ENCODE measurements at places on chromosomes 12 and 14.

GRCh38 chr12:104662908-104663307 is 206.2 kb downstream of the CHST11 start:
- H3K36me3 ChIP-seq: no peaks in the 10 kb centered on the region
- no peak overlapping the region for H3K27ac ChIP-seq
- no peaks in the 10 kb centered on the region for H3K27me3 ChIP-seq
- H3K4me1 ChIP-seq: no peaks in the 10 kb centered on the region
- no peak for DNase-seq

- H3K27ac ChIP-seq: no peak overlapping the region
- DNase-seq: no peak
- no peaks in the 10 kb centered on the region for H3K27me3 ChIP-seq
- no peaks in the 10 kb centered on the region for H3K36me3 ChIP-seq
Observed at GRCh38 chr12:19744705-19745218, 305.5 kb downstream of the AEBP2 start.

DNA sequence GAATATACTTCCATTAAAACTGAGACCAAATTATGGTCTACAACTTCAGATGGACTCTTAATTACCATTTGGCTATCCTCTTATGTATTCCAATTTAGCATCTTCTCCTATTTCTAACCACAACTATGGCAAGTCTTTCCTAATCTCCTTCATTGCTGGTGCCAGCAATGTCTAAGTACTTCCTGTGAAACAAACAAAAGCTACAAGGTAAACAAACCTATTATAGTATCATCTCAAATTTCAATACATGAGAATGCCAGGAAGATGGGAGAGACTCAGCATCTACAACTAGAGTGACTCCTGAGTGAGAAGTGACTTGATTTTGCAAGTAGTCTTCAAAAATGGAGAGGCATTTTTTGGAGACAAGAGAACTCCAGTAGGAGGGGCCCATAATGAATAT is 202.9 kb upstream of the ATXN7L3B start:
- no peaks in the 10 kb centered on the region for H3K27me3 ChIP-seq
- H3K4me1 ChIP-seq: peaks cover 16% of the 10 kb centered on the region
- no peak for DNase-seq
- no peak overlapping the region for H3K27ac ChIP-seq
- no peaks in the 10 kb centered on the region for H3K36me3 ChIP-seq
- H3K4me3 ChIP-seq: no peak overlapping the region

DNA sequence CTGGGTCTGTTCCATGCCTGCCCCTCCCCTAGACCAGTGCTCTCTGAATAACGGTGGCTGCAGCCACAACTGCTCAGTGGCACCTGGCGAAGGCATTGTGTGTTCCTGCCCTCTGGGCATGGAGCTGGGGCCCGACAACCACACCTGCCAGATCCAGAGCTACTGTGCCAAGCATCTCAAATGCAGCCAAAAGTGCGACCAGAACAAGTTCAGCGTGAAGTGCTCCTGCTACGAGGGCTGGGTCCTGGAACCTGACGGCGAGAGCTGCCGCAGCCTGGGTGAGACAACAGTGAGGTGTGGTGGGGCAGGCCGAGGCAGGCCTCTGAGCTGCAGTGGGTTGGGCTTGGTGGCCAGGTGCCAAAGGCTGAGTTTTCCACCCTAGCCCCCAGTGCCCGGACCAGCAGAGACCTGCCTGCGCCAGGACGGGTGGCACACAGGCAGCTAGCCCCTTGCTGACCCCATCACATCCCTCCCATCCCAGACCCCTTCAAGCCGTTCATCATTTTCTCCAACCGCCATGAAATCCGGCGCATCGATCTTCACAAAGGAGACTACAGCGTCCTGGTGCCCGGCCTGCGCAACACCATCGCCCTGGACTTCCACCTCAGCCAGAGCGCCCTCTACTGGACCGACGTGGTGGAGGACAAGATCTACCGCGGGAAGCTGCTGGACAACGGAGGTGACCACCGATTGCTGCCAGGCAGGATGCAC is 28.2 kb upstream of the LRP1-AS start:
- H3K27me3 ChIP-seq: no peaks in the 10 kb centered on the region
- H3K36me3 ChIP-seq: peaks cover 8% of the 10 kb centered on the region
- H3K27ac ChIP-seq: peak overlapping the region; percentile 48
- peaks cover 27% of the 10 kb centered on the region for H3K4me1 ChIP-seq

DNA sequence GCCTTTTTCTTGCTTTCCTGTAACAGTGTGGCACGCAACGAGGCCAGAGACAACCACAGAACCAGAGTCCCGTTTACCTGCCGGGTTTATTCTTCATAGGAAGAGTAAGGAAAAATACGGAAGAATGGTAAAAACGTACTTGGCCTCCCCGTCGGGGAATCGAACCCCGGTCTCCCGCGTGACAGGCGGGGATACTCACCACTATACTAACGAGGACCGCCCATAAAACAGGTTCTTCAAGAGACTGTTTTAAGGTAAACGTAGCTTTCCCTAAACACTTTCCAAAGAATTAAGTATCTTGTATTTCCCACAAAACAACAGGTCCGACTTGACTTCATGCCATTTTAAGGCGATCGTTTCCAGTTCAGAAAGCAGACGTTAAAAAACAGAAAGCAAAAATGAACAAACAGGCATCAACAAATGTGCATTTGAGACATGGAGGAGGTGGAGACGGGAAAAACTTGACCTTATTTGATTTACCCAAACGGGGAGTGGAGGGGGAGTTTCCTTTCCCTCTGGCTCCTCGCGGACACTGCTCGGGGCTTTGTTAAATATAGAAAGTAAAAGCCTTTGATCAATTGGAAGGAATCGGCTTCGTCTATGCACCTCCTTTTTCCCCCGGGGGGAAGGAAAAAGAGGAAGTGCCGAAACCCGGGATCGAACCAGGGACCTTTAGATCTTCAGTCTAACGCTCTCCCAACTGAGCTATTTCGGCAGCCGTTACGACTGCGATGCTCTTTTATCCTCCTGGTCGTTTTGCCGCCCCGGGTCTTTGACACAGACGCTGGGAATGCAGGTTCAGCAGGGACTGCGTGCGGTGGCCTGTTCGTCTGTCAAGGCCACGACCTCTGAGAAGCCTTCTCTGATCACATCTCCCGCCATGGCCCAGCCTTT is 13.0 kb upstream of the UBC start:
- H3K4me1 ChIP-seq: peaks cover 23% of the 10 kb centered on the region
- H3K27me3 ChIP-seq: no peaks in the 10 kb centered on the region
- DNase-seq: peak; percentile 91
- no peaks in the 10 kb centered on the region for H3K36me3 ChIP-seq

GRCh38 chr14:100051543-100051942 is 13.7 kb upstream of the EVL start:
- no peaks in the 10 kb centered on the region for H3K27me3 ChIP-seq
- no peak overlapping the region for H3K4me3 ChIP-seq
- H3K36me3 ChIP-seq: no peaks in the 10 kb centered on the region
- H3K4me1 ChIP-seq: peaks cover 3% of the 10 kb centered on the region

DNA sequence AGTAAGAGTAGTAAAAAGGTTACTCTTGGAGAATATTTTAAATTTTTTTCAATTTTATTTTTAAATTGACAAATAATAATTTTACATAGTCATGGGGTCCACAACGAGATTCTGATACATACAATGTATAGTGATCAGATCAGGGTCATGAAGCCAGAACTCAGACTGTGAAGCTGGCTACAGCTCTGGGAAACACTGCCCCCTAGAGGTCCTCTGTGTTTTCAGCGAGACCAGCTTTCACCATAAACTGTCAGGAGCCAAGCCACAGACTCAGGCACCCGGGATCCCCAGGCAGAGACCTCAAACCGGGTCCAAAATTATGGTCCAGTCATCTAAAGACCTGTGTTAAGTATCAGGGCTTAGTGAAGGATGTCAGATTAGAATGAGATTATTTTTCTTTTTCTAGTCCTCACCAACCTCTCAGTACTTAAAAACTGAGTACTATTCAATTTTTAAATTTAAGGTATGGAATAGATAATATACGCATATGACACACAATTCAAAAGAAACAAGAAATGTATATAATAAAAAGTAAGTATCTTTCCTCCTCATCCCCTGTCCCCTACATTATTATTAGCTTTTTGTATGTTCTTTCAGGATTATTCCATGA is 397.1 kb downstream of the MDGA2 start:
- no peaks in the 10 kb centered on the region for H3K36me3 ChIP-seq
- DNase-seq: no peak
- H3K4me1 ChIP-seq: peaks cover 8% of the 10 kb centered on the region
- peaks cover 4% of the 10 kb centered on the region for H3K27me3 ChIP-seq
- H3K27ac ChIP-seq: no peak overlapping the region
- no peak overlapping the region for H3K4me3 ChIP-seq

- H3K36me3 ChIP-seq: no peaks in the 10 kb centered on the region
- H3K27ac ChIP-seq: no peak overlapping the region
- no peak for DNase-seq
- no peaks in the 10 kb centered on the region for H3K4me1 ChIP-seq
Observed at GRCh38 chr12:131803961-131804521, 24.2 kb upstream of the MMP17 start.

DNA sequence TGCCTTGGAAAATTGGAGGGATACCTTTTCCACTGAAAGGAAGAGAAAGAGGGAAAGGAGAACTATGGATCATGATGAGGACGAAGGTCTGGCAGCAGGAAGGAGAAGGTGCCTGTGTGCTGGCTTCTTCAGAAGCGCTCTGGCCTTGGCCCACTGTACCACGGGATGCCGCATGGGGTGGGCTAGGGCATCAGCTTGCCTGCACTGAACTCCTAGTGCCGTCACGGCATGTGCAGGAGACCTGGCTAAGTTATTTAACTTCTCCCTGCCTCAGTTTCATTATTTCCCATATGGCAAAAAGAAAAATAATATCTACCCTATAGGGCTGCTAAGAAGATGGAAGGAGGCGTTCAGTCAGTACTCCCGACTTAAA is 28.1 kb downstream of the FBXO21 start:
- no peaks in the 10 kb centered on the region for H3K27me3 ChIP-seq
- DNase-seq: no peak
- H3K36me3 ChIP-seq: peaks cover 58% of the 10 kb centered on the region
- H3K4me3 ChIP-seq: no peak overlapping the region
- no peak overlapping the region for H3K27ac ChIP-seq
- H3K4me1 ChIP-seq: no peaks in the 10 kb centered on the region

GRCh38 chr14:50773632-50774541 is 57.1 kb downstream of the NIN start:
- peak overlapping the region; percentile 60 for H3K27ac ChIP-seq
- H3K4me1 ChIP-seq: peaks cover 21% of the 10 kb centered on the region
- no peak for DNase-seq
- H3K36me3 ChIP-seq: peaks cover 38% of the 10 kb centered on the region

- peak overlapping the region; percentile 95 for H3K4me3 ChIP-seq
- peak overlapping the region; percentile 79 for H3K27ac ChIP-seq
- H3K36me3 ChIP-seq: no peaks in the 10 kb centered on the region
- DNase-seq: no peak
Observed at GRCh38 chr12:106140223-106140986, 1.7 kb upstream of the NUAK1 start.

- no peak overlapping the region for H3K4me3 ChIP-seq
- H3K36me3 ChIP-seq: no peaks in the 10 kb centered on the region
- DNase-seq: no peak
- H3K27me3 ChIP-seq: no peaks in the 10 kb centered on the region
- no peaks in the 10 kb centered on the region for H3K4me1 ChIP-seq
Observed at GRCh38 chr12:117790948-117791347, 177.8 kb downstream of the KSR2 start.

DNA sequence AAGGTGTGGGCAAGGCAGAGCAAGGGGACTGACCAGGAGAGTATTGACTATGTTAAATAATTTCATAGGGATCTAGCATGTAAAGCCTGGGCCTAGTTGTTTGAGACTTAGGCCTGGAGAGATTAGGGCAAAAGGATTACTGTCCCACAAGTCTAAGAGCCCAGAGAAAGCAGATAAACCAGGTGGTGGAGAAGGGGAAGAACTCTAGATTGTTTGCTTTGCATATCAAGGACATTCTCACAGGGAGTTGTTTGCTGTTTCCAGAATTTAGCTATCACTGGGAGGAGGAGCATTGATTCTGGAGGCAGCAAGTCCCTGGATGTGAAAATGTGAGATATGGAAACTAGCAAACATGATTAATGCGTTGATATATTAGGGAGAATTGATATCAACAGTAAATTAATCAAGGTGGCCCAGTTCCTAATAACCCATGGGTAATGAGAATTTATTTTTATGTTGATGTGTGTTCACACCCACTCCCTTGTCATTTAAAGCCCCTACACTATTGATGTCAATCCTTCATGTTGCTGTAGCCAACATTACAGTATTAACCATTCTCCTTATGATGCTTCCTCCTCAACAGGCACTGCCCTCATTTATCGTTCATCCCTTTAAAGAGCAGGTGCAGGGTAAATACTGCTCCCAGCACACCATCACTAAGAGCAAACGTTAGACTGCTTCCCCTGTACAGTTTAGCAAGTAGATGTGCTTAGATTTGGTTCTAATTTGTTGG is 1666.7 kb upstream of the FLRT2 start:
- H3K4me3 ChIP-seq: no peak overlapping the region
- H3K36me3 ChIP-seq: no peaks in the 10 kb centered on the region
- H3K27me3 ChIP-seq: no peaks in the 10 kb centered on the region
- no peak overlapping the region for H3K27ac ChIP-seq

GRCh38 chr12:6850796-6851152 is 312 bp downstream of the CDCA3 start:
- no peaks in the 10 kb centered on the region for H3K27me3 ChIP-seq
- peak overlapping the region; percentile 63 for H3K27ac ChIP-seq
- DNase-seq: no peak
- H3K4me3 ChIP-seq: peak overlapping the region; percentile 78

GRCh38 chr14:87063181-87063580 is 929.8 kb downstream of the GALC start:
- no peak overlapping the region for H3K4me3 ChIP-seq
- no peaks in the 10 kb centered on the region for H3K36me3 ChIP-seq
- H3K27ac ChIP-seq: no peak overlapping the region
- H3K4me1 ChIP-seq: peaks cover 5% of the 10 kb centered on the region

DNA sequence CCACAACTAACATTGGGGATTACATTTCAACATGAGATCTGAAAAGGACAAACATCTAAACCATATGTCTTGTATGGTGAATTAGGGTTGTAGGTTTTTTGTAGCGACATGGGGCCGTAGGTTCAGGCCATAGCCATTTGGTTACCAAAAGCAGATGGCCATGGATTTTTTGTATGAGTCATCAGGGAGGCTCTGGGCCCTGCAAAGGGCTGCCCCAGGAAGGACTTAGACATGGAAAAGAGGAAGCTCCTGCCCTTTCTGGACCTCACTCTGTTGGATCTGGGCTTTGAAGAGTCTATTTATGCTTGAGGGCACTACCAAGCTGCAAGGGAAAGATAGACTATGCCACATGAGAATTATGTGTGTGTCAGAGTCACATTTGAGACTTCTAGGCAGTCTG is 89.3 kb upstream of the DHRS4 start:
- H3K27me3 ChIP-seq: no peaks in the 10 kb centered on the region
- H3K4me1 ChIP-seq: no peaks in the 10 kb centered on the region
- H3K4me3 ChIP-seq: no peak overlapping the region

DNA sequence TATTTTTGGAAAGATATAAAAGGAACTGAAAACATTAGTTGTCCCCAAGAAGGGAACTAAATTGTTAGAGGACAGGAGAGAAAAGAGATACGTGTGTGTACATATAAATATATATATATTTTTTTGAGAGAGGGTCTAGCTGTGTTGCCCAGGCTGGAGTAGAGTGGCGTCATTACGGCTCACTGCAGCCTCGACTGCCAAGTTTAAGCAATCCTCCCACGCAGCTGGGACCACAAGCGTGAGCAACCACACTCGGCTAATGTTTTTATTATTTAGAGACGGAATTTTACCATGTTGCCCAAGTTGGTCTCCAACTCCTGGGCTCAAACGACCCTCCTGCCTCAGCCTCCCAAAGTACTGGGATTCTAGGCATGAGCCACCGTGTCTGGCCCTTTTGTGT is 16.2 kb upstream of the NOP2 start:
- H3K27ac ChIP-seq: no peak overlapping the region
- no peaks in the 10 kb centered on the region for H3K4me1 ChIP-seq
- no peaks in the 10 kb centered on the region for H3K27me3 ChIP-seq
- DNase-seq: no peak
